ENCODE measurements at places on chromosomes 4 and X.
A peak's percentile ranks its signal among the peaks of the same experiment; 100 is the strongest.

- DNase-seq, result no peak
Measured at GRCh38 chr4:52172166-52172565, 121.1 kb downstream of the SPATA18 start.

DNA sequence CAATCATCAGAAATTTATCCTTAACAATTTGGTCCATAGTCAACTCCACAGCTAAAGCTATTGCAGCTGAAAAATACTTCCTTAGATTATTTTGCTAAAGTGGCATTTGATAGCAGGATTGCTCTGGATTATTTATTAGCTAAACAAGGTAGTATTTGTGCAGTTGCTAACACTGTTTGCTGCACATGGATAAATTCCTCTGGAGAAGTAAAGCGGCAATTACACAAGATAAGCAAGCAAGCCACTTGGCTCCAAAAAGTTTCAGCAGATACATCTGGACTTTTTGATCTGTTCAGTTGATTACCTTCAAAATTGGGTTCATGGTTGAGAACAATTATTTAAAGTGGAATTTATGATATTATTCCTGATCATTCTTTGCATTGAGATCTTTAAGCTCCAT is 971.5 kb downstream of the C4orf33 start:
- no peak for DNase-seq

- no peak for DNase-seq
Measured at GRCh38 chr4:140609548-140610425, 41.0 kb upstream of the UCP1 start.

DNA sequence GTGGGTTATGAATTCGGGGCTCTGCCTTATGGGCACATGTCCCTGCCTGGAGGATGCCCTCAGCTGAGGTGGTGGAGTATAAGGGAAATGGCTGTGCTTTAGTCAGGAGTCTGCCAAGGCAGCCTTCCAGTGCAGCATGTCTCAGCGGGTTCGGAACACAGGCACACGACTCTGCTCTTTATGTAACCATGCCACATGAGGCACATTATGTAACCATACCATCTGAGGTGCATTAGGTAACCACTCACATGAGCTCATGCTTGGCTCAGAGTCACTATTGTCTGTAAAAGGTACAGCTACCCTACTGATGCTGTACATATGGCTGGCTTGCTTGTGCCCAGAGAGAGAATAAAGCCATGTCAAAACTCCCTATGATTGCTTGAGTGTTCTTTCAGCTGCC is 723.6 kb downstream of the TRAM1L1 start:
- no peak for DNase-seq

DNA sequence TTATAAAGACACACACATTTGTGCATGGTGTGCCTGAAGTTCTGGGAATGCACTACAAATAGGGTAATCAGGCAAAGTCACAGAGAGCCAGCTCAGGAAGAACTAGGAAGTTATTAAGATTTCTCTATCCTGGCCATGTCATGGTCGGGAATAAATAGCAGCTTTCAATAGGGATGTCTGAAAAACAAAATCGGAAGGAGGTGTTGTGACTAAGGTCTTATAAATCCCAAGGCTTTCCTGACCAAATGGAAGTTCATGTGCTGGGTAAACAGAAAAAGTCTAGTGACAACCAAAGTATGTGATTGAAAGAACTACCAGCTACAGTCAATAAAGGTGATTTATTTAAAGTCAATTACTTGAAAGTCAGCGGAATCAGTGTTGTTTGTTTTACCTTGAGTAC is 262.5 kb upstream of the HS3ST1 start:
- no peak for DNase-seq

DNA sequence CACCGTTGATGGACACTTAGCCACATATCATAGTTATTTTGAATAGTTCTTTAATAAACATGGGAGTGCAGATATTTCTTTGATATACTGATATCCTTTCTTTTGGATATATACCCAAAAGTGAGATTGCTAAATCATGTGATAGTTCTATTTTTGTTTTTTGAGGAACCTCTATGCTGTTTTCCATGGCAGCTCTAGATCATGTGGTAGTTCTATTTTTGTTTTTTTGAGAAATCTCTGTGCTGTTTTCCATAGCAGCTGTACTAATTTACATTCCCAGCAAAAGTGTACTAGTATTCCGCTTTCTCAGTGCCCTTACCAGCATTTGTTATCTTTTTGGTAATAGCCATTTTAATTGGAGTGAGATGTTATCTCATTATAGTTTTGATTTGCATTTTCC is 3.6 kb downstream of the SH3BGRL start:
- no peak for DNase-seq

GRCh38 chr4:122702939-122703338 is 29.6 kb upstream of the BBS12 start:
- no peak for DNase-seq

DNA sequence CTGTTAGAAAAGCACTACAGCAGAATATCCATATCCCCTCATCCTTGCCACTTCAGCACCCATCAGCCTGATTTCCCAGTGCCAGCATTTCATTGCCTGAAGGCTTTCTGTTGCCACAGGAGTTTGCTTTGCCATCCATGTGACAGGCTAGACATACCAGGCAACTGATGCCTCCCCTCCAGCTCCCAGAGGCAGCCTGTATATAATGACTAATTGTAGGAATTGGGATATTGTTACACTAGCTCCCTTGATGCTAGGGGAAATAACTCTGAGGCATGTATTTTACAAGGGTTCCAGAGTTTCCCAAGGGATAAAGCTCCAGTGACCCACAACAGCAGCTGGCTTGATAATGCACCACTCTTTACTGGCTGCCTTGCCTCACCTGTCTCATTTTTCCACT is 608.0 kb upstream of the FTHL17 start:
- DNase-seq, result no peak

GRCh38 chrX:122850326-122850725 is 333.8 kb upstream of the GRIA3 start:
- DNase-seq, result no peak

DNA sequence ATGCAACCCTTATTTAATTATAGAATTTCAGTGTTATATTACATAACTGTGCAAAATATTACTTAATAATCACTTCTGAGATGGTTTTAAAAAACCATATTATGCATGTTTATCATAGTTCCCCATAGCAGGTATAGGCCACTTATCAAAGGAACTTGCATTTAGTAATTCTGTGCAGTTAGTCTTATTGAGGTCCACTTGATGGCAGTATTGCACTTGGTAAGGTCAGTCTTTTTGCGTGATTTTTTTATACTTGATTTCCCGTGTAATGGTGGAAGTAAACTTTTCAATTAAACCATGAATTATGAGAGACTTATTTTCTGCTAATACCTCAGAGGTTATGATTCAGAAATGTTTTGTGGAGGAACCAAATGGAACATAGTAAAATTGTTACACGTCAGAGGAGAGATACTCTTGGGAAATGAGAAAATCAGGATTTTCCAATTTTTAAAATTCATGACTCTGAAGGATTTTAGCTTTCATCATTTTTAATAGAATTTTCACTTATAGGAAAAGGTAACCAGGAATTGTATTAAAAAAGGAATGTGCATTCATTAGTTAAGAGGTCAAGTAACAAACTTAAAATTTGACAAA is 230.0 kb downstream of the CCSER1 start:
- peak; percentile 38 for DNase-seq

GRCh38 chr4:95263960-95264359 is 284.8 kb downstream of the UNC5C start:
- DNase-seq, result no peak

GRCh38 chr4:80265571-80266252 is 752 bp upstream of the FGF5 start:
- peak; percentile 62 for DNase-seq

DNA sequence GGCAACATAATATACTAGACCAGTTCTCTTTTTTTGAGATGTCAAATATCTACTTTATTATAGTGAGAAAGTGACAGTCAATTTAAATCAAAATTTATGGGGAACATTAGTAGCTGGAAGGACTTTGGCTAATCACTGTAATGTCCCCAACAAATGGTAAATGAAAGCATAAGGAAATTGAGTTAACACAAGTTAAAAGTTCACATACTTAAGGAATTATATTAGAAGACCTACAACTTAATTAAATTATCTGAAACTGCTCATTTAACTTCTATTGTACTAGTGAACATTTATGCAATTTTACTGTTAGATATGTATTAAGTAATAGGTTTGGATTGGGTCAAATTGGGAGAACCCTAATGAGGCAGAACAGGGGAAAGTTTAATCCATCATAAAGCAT is 160.3 kb upstream of the TENM3 start:
- no peak for DNase-seq

- no peak for DNase-seq
Measured at GRCh38 chr4:120088507-120088906, 21.9 kb upstream of the MAD2L1 start.

GRCh38 chr4:168509786-168510185 is 12.9 kb downstream of the PALLD start:
- DNase-seq, result peak; percentile 67

GRCh38 chrX:5425119-5425518 is 803.5 kb downstream of the NLGN4X start:
- DNase-seq, result no peak

- DNase-seq, result no peak
Measured at GRCh38 chrX:83829874-83830273, 31.1 kb upstream of the CYLC1 start.

DNA sequence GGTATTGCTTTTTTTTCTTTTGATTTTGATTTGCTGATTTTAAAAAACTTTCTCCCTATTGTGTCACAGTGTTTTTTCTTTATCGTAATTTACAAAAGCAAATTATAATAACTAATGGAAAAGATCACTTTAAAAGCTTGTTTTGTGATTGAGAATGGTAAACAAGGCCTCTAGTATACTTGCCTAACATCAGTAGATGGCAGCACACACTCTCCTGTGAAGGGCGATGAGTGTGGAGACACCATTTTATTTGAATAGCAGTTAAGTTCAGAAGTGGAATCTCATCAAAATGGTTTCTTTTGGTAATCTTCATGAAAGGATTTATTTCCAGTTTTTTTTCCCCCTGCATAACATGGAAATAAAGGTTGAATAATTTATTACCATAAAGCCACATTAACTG is 72.3 kb downstream of the PAK3 start:
- no peak for DNase-seq

DNA sequence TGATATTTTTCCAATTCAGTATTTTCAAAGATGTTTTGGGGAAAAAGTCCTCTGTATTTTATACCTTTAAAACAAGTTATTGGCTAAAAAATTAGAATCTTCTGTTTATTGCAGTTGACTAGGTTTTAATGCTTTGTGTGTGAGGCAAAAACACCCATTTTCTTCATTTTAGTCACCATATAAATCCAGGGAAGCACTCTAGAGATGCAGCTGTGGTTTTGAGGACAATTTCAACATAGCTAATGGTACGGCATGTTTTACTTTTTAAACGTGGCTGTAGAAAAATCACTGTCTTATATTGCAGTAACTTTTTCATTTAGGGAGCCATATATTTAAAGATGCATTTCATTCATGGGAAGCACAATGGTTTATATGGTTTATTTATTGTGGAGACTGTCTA is 129.1 kb upstream of the PITX2 start:
- DNase-seq, result peak; percentile 23

- peak; percentile 51 for DNase-seq
Measured at GRCh38 chr4:25817059-25817681, 45.6 kb downstream of the SEL1L3 start.

DNA sequence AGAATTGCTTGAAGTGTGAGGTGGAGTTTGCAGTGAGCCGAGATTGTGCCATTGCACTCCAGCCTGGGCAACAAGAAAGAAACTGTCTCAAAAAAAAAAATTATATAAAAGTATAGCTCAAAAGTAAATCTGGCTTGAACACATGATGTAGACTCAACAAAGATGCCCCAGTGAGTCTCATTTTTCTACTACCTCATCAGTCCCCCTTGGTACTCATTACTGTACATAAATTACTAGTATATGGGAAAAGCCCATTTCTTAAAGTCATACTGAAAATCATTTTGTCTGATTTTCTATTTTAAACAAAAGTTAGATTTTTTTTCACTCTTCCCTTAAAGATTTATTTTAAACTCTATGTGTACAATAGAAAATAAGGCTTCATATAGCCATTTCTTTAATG is 39.2 kb downstream of the FAM241A start:
- DNase-seq, result no peak

DNA sequence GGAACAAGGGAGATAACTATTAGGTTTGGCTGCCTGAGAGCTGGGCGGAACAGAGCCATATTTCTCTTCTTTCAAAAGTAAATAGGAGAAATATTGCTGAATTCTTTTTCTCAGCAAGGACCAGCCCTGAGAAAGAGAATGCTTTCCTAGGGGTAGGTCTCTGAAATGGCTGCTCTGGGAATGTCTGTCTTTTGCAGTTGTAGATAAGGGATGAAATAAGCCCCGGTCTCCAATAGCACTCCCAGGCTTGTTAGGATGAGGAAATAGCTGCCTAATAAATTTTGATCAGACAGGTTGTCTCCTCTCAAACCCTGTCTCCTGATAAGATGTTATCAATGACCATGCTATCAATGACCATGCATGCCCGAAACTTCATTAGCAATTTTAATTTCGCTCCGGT is 207.8 kb upstream of the KIT start:
- no peak for DNase-seq

DNA sequence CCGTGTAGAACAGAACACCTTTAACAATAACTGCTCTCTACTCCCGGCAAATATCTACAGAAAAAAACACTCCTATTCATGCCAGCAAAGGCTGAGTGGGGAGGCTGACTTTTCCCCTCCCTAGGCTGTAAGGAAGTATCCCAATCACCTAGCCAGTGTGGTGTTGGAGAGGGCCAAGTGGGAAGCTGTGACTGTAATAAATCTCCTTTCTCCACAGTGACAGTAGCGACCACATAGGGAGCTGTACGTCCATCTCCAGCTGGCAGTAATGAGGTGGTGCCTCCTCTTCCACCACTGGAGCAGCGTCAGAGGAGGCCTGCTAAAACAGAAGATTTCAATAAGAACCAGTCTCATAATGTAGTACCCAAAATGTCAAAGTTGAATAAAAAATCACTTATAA is 47.9 kb upstream of the PLAC1 start:
- no peak for DNase-seq

GRCh38 chr4:95219109-95219508 is 329.7 kb downstream of the UNC5C start:
- DNase-seq, result peak; percentile 64

DNA sequence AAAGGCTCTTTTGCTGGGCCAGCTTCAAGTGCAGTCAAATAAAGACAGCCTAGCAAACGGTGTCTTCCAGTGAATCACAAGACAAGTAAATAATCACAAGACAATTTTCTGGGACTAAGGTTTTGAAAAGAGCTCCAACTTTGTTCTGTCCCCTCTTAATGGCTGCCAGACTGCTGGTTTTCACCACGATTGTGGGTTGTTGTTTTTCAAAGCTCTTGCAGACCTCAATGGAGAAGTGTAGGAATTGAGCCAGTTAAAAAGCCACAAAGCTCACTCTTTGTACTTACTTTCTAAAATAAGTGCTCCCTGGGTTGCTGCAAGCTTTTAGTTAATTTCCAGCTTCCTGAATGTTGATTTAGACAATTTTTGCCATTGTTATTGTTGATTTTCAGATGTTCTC is 405.8 kb upstream of the HTR2C start:
- no peak for DNase-seq

DNA sequence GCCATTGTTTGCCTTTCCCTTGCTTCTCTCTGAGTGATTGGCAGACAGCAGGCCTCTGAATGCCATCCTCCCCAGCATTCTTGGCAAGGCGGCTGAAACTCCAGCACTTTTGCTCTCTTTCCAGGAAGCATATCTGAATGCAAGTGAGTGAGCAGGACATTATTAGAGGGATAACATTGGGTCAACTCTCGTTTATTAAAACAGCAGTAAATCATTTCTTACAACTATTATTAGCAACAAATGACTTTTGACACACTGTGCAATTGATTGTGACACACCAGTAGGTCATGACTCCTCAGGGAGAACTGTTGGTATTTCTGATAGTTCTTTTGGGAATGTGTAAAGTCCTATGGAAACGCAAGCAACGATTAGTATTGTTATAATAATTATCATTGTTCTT is 103.8 kb downstream of the EFNB1 start:
- no peak for DNase-seq
